ENCODE measurements at places on chromosomes 4 and X. TPM values are rescaled to one million over a fixed set of nuclear protein-coding genes. Genes with fewer than 3 reads are reported as not detected.

DNA sequence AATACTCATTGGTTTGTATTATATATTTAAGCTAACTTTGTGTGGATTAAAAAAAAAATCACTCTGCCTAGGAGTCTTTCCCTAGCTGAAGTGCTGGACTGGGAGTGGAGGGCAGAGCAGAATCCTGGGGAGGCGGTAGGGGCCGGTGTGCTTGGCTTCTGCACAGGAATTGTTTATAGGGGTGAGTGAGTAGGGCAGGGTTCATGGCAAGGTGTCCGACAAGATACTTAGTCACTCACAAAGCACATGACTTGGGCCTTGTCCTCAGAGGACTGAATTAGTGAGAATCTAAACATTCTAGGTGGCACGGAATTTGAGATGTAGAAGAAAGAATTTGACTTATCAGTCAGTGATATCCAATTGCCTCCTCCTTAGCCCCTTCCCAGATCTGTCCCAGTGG is 32.2 kb downstream of the FNIP2 start:
- no peak overlapping the region for H3K27ac ChIP-seq
- peaks cover 14% of the 10 kb centered on the region for H3K4me1 ChIP-seq
- no peaks in the 10 kb centered on the region for H3K36me3 ChIP-seq
- DNase-seq = peak; percentile 37
- H3K27me3 ChIP-seq = no peaks in the 10 kb centered on the region

DNA sequence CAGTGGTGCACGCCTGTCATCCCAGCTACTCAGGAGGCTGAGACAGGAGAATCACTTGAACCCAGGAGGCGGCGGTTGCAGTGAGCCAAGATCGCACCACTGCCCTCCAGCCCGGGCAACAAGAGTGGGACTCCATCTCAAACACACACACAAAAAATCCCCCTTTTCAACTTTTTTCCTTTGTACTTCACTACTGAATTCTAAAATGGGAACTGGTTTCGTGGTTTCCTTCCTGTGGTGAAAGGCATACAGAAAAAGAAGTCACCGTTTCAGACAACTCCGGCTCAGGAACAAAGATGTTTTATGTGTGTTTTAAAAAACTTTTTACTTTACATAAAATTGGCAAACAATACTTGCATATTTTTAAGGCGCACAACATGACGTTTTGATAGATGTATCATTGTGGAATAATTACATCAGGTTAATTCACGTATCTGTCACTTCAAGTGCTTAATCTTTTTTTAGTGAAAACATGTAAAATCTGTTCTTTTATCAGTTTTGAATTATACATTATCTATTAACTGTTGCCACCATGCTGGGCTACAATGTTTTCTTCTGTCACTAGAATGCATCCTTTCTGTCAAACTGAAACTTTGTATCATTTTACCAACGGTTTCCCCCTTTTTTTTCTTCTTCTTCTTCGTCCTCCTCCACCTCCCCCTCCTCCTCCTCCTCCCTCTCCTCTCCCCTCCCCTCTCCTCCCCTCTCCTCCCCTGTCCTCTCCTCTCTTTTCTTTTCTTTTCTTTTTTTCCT is 186.0 kb downstream of the CRLF2 start:
- no peak for DNase-seq
- H3K4me1 ChIP-seq = no peaks in the 10 kb centered on the region
- H3K36me3 ChIP-seq = no peaks in the 10 kb centered on the region
- no peaks in the 10 kb centered on the region for H3K27me3 ChIP-seq
- no peak overlapping the region for H3K4me3 ChIP-seq

- no peaks in the 10 kb centered on the region for H3K4me1 ChIP-seq
- H3K4me3 ChIP-seq = no peak overlapping the region
- H3K27ac ChIP-seq = no peak overlapping the region
- no peak for DNase-seq
- H3K27me3 ChIP-seq = no peaks in the 10 kb centered on the region
These were observed 44.5 kb downstream of the DTHD1 start for GRCh38 chr4:36325926-36326325.

- H3K4me3 ChIP-seq = no peak overlapping the region
- H3K4me1 ChIP-seq = no peaks in the 10 kb centered on the region
- H3K27ac ChIP-seq = no peak overlapping the region
- no peaks in the 10 kb centered on the region for H3K27me3 ChIP-seq
- no peaks in the 10 kb centered on the region for H3K36me3 ChIP-seq
These were observed 4.4 kb upstream of the VAMP7 start for GRCh38 chrX:155876704-155877103.

DNA sequence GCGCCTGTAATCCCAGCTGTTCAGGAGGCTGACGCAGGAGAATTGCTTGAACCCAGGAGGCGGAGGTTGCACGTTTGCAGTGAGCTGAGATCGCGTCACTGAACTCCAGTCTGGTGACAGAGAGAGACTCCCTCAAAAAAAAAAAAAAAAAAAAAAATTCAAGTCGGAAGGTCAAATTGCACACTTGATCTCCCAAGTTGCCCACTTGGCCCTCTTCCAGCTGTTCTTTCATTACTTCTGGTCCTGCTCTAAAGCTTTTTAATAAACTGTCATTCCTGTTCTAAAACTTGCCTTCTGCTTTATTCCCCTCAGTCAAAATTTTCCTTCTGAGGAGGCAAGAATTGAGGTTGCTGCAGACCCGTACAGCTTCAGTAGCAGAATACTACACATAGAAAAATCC is 2358.0 kb downstream of the ARAP2 start:
- no peak for DNase-seq
- H3K4me3 ChIP-seq = no peak overlapping the region
- H3K27ac ChIP-seq = no peak overlapping the region
- H3K4me1 ChIP-seq = no peaks in the 10 kb centered on the region

DNA sequence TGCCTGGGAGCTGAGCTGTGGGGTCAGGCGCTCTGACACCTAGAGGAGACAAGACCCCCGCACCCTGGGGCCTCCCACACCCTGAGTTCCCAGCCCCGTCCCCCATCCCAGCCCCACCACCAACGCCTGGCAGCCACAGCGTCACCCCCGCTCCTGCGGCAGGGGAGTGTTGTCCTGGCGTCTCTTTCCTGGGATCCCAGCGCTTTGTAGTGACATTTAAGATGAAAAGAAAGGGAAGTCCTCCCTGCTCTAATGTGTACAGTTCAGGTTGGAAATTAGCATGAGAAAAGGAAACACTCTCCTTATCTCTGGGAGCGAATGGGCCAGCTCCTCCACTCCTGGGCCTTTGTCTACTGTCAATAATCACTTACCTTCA is 112.1 kb downstream of the FAM53A start:
- no peak overlapping the region for H3K27ac ChIP-seq
- no peaks in the 10 kb centered on the region for H3K4me1 ChIP-seq
- H3K36me3 ChIP-seq = no peaks in the 10 kb centered on the region
- DNase-seq = no peak
- no peak overlapping the region for H3K4me3 ChIP-seq

- H3K4me3 ChIP-seq = no peak overlapping the region
- H3K4me1 ChIP-seq = peaks cover 17% of the 10 kb centered on the region
- H3K36me3 ChIP-seq = no peaks in the 10 kb centered on the region
- peak; percentile 73 for DNase-seq
These were observed 13.9 kb upstream of the PPEF2 start for GRCh38 chr4:75916091-75916661.

- H3K36me3 ChIP-seq = no peaks in the 10 kb centered on the region
- H3K4me1 ChIP-seq = peaks cover 7% of the 10 kb centered on the region
- no peaks in the 10 kb centered on the region for H3K27me3 ChIP-seq
- no peak overlapping the region for H3K4me3 ChIP-seq
- peak; percentile 32 for DNase-seq
These were observed 345.2 kb upstream of the GRID2 start for GRCh38 chr4:91958596-91958995.

GRCh38 chr4:21726255-21726815 is 222.2 kb downstream of the KCNIP4 start:
- H3K27ac ChIP-seq = no peak overlapping the region
- no peaks in the 10 kb centered on the region for H3K27me3 ChIP-seq
- DNase-seq = no peak
- peaks cover 5% of the 10 kb centered on the region for H3K4me1 ChIP-seq
- no peak overlapping the region for H3K4me3 ChIP-seq
- no peaks in the 10 kb centered on the region for H3K36me3 ChIP-seq

SH3RF1 gene
- polyA plus RNA-seq = 16.4 TPM

MMRN1 gene
- not detected for polyA plus RNA-seq

MCF2 gene
- not detected for polyA plus RNA-seq

FHIP1A gene
- 1.8 TPM for polyA plus RNA-seq

Data from hepatocyte (in vitro differentiated cells).